ENCODE measurements at places on chromosomes 12 and 14. TPM values are rescaled to one million over a fixed set of nuclear protein-coding genes. Genes with fewer than 3 reads are reported as not detected.

DNA sequence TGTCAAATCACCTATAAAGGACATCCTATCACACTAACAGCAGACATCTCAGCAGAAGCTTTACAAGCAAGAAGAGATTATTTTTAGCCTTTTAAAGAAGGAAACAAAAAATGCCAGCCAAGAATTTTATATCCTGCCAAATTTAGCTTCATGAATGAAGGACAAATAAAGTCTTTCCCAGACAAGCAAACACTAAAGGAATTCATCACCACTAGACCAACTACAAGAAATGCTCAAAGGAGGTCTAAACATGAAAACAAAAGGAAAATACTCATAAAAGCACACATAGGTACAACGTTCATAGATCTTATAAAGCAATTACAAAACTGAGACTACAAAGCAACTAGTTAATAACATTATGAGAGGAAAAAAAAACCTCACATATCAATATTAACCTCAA, 20.7 kb upstream of the STAB2 start:
- no peak for DNase-seq

- no peak for DNase-seq
Measured at GRCh38 chr14:68886109-68886434, 93.0 kb downstream of the ACTN1 start.

- no peak for DNase-seq
Measured at GRCh38 chr12:66393890-66394289, 91.6 kb downstream of the HELB start.

DNA sequence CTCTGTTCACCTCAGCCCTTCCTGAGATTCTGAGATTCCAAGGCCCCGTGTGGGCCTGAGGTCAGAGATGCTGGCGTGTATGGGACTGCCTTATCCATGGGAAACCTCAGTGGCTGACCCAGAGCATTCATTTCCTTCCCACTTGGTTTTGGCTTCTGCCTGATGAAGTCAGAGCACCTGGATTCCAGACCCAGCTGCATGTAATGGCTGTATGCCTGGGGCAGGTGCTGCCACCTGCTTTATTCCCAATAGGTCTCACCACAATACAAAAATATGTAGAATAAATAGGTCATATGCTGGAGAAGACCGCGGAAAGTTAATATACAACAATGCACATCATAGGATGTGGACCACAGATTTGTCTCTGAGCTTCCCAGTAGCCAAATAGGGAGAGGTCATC, 25.6 kb downstream of the FIGNL2 start:
- no peak for DNase-seq

DNA sequence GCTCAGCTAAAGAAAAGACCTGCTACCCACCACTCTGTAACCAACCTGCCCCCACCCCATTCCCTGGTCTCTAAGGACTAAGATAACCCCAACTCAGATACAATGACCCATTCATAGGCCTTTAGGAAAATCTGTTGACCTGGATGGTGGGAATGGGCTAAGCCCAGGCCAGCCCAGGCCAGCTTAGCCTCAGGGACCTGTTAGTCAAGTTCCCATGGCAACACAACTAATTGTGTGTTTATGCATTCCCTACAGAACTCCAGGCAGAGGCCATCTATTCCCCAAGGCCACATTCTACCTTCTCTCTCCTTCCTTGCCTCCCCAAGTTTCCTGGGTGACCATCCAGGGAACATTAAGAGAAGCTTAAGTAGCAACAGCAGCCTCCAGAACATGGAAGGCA, 16.1 kb upstream of the KRT8 start:
- DNase-seq, result no peak

DNA sequence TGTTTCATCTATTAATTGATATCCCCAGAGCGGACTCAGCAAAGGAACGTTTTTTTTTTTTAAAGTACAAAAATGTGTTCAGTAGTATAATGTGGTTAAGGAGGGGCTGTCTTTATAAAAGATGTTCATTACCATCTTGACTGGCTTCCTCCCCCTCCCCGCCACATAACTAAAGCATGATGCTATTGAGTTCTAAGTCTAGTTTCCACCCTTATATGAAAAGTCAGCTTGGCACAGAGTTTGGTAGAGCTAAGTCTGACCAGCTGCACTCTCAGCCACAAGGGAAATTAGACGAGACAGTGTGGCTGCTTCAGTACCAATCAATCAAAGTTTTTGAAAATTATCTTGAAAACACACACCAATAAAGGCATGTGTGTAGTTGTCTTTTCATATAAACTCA, 1.9 kb upstream of the MYBPC1 start:
- no peak for DNase-seq

DNA sequence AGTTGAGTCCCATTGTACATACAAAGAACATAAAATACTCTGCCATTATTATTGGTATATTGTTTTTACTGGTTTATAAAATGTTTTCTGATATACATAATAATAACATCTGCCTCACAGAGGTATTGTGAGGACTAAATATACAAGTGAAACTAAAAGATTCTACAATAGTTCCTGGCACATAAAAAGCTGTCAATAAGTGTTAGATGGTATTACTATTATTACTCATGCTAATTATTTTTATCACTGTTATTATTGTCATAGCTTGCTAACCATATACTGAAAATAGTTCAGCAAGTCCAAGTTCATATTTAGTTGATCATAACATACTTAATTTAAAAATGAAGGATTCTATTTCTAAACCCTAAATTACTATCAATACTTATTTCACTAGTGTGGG, 34.4 kb downstream of the BTG1 start:
- DNase-seq, result no peak

- no peak for DNase-seq
Measured at GRCh38 chr12:24780697-24781368, 168.1 kb downstream of the BCAT1 start.

GRCh38 chr14:76584271-76584702, 177.0 kb upstream of the VASH1 start:
- DNase-seq, result peak; percentile 31

- DNase-seq, result no peak
Measured at GRCh38 chr12:103470664-103471063, 25.1 kb downstream of the C12orf42 start.

DNA sequence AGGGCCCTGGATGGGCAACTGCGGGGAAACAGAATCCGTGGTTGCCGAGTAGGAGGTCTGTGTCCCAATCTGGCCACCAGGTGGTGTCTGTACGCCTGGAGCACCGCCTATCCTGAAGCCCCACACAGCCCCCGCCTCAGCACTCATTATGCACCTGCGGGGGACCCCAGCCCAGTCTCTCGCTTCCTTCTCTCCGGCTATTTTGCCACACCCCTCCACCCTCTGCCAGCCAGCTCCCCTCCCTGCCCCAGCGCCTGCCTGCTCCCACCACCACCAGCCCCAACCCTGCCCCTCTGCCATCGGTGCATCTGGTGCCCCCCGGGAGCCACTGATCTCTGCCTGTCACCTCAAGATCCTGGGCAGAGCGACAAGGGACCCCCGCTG, 2.2 kb upstream of the NXPH4 start:
- DNase-seq, result peak; percentile 72

GRCh38 chr14:89498878-89499277, 81.8 kb upstream of the FOXN3 start:
- no peak for DNase-seq

DNA sequence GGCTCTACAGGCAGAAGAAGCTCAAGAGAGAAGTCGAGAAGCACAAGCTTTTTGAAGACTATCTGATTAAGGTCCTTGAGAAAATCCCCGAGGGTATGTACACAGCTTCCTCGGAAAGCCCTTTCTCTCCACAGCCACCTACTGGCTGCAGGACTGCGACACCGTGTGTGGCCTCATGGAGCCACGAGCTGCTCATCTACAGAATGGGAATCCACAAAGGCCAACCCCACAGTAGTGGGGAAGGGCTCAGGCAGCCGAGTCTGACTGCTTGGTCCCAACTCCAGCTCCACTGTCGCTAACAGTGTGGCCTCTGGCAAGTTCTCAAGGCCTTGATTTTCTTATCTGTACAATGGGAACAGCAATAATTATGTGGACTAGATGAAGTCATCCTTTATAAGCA, 2.5 kb downstream of the CCDC197 start:
- DNase-seq, result no peak

GRCh38 chr14:66070542-66071319, 415.4 kb upstream of the CCDC196 start:
- DNase-seq, result peak; percentile 46

DNA sequence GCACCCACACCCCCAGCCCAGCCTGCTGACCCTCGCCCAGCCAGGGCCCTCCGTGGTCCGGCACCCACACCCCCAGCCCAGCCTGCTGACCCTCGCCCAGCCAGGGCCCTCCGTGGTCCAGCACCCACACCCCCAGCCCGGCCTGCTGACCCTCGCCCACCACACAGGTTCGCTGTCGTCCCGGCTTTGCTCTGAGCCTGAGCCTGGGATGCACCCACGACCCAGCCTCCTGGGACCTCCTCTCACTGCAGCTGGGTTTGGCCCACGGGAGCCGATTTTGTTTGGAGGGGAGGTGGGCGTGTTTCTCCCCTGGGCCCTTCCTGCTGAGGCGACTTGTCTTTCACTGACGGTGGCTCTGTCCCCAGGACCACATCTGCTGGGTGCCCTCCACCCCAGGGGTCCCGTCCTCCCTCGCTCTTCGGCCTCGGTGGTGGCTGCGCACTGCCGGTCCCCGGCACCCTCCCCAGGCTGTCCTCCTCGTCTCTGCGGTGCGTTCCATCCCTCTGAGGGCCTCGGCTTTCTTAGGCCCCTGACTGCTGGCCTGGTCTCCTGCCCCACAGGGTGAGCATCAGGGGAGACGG, 83.8 kb downstream of the GALNT9 start:
- DNase-seq, result no peak

DNA sequence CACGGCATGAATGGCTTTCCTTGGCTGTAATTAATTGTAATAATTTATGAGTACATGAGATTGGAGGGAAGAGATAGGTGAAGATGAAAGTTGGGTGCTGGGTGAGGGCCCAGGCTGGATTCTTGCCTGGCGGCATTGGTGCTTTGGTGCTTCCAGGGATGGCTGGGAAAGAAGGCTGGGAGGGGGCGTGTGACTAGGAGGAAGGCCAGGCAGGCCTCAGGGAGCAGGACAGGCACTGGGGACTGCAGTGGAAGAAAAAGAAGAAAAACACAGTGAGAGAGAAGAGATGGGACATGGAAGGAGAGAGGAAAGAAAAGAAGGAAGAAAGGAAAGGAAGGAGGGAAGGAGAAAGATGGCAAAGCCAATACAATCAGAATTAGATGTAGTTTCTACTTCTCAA, 3.7 kb downstream of the HOXC9 start:
- DNase-seq, result no peak

DNA sequence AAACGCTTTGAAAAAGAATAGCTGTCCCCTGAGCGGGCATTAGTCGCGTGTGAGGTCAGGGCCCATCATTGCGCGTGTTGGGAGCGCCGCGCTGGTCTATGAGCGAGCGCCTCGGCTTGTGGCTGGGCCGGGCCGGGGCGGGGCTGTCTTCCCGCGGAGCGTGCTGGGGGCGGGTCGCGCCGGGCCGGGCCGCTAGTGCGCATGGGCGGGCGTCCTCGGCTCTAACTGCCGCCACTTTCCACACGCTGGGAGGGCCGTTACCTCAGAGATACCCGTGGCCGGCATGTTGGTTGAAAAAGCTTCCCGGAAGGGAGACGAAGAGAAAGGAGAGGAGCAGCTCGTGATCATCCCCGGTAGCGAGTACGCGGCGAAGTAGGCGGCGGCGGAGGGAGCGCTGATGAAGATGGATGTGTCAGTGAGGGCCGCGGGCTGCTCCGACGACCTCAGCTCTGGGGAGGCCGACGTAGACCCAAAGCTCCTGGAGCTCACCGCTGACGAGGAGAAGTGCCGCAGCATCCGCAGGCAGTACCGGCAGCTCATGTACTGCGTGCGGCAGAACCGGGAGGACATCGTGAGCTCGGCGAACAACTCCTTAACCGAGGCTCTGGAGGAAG, at the start of gene EID3:
Gene EID3 (plus strand): TSS at position 202 of the 614 bp plus-strand sequence. CDS start 196 bp downstream, at position 398.
- peak; percentile 93 for DNase-seq

- no peak for DNase-seq
Measured at GRCh38 chr14:65006261-65006721, 19.6 kb downstream of the FNTB start.

DNA sequence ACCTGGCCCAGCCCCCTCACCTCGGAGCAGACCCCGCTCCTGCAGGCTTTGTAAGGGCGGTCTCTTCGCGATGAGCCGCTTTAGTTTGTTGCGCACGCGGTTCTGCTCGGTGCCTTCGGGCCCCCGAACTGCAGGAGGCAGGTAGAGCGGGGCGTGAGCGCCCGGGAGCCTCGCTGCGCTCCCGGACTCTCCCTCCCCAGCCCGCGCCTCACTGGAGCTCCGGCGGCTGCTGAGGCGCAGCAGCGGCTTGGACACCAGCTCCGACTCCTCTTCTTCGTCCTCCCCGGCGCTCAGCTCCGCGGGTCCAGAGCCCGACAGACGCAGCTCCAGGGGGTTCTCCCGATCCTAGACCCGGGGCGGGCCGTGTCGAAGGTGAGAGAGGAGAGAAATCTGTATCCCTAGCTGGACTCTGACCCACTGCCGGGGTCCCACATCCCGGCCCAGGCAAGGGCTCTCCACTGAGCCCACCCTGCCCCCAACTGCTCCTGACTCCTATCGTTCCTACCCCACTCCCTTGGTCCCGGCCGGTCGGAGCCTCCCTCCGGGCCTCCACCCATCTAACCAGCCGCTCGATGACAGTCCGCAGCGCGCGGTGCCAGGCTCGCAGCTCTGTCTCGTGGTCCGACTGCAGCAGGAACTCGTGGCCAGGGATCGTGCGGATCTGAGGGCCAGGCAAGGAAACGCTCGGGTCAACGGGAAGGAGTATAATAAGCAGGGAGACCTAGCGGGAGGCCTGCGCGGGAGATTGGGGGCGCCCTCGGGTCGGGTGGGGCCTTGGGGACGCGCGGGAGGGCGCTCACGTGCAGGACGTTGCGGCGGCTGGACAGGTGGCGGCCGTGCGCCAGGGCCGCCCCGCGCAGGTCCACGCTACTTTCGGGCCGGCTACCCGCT, 4.2 kb downstream of the ARHGAP9 start:
- peak; percentile 48 for DNase-seq

DNA sequence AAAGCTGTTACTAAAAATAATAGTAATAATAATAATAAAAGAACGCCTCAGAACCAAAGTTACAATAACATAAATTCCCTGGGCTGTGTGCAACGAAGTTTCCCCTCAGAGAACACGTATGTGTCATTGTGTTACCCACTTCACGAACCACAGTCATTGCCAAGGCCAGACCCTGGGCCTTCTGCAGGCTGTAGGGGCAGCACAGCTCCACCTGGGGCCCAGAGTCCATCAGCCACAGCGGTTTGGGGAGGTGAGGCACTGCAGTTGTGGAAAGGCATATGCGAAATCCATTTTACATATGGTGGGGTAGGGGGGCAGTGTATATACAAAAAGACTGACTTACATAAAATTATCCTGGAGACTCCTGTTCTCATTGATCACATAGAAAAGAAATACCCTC, 56.1 kb downstream of the ESR2 start:
- DNase-seq, result no peak

GRCh38 chr12:127987199-127987901, 279.6 kb upstream of the TMEM132C start:
- DNase-seq, result no peak

The SIX1 gene
- 0.24 TPM for total RNA-seq

The TAS2R43 gene
- total RNA-seq, result not detected

The MED6 gene
- 16.7 TPM for total RNA-seq

The ESR2 gene
- 0.31 TPM for total RNA-seq

The KLRC4 gene
- not detected for total RNA-seq

The LRRC23 gene
- 10.5 TPM for total RNA-seq

The PTPRQ gene
- 13.7 TPM for total RNA-seq

The KCNA5 gene
- total RNA-seq, result 70.3 TPM

The MUCL1 gene
- total RNA-seq, result not detected

The KIF21A gene
- total RNA-seq, result 40.0 TPM

The RNASE1 gene
- total RNA-seq, result 632 TPM

The CCDC177 gene
- not detected for total RNA-seq

All from left cardiac atrium (tissue), 4 donors.